Caco-2 (cell line): ENCODE measurements at places on chromosomes 12 and 14. TPM values are rescaled to one million over a fixed set of nuclear protein-coding genes. Genes with fewer than 3 reads are reported as not detected.

- no peak for DNase-seq
- no peak overlapping the region for H3K27ac ChIP-seq
- no peaks in the 10 kb centered on the region for H3K27me3 ChIP-seq
- no peaks in the 10 kb centered on the region for H3K4me1 ChIP-seq
Measured at GRCh38 chr14:103834956-103835355, 12.4 kb downstream of the PPP1R13B start.

DNA sequence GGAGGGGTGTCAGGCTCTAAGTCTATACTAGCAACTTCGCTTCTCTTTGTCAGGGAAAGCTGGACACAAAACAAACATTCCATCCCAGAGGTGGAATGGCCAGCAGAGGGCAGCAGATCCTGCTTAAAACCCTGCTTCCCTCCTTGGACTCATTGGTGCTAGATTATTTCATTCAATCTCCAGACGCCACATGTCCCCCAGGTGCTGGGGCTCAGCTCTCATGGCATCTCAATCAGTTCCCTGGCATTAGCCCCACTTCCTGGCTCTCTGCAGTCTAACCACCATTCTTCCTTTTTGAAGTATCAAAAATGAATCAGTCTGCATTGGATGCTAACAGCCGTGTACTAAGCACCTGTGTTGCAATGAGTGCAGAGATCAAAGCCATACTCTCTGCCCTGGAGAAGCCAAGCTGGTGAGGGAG lies 8.1 kb upstream of the PPP1R1A start:
- peak; percentile 59 for DNase-seq
- H3K4me1 ChIP-seq: no peaks in the 10 kb centered on the region
- no peak overlapping the region for H3K27ac ChIP-seq
- no peaks in the 10 kb centered on the region for H3K36me3 ChIP-seq
- H3K27me3 ChIP-seq: no peaks in the 10 kb centered on the region; the same call in 1 of the 2 replicates
- no peak overlapping the region for H3K4me3 ChIP-seq

GRCh38 chr12:131121705-131122405 lies 168.1 kb downstream of the ADGRD1 start:
- no peaks in the 10 kb centered on the region; the same call in 1 of the 2 replicates for H3K27me3 ChIP-seq
- H3K4me3 ChIP-seq: no peak overlapping the region
- no peaks in the 10 kb centered on the region for H3K4me1 ChIP-seq
- H3K36me3 ChIP-seq: no peaks in the 10 kb centered on the region
- no peak overlapping the region for H3K27ac ChIP-seq

GRCh38 chr12:104529130-104529874 lies 72.6 kb downstream of the CHST11 start:
- no peaks in the 10 kb centered on the region for H3K27me3 ChIP-seq
- H3K36me3 ChIP-seq: no peaks in the 10 kb centered on the region
- no peaks in the 10 kb centered on the region for H3K4me1 ChIP-seq

DNA sequence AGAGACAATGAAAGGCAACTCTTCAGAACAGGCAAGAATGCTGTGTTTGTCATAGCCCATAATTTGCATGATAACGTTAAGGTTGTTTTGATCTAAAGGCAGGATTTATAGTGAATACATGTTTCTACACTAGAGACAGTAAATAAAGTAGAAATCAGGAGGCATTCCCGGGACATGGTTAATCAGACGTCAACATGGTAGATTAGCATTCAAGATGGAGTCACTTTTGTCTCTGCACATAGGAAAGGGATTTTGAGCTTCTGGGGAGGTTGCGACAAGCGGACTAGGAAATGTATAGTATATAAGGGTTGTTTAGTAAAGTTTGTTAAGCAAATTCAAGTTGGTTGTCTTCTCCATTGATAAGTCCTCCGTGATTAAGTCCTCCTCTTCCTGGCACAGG lies 2.8 kb upstream of the RNASE1 start:
- no peak for DNase-seq
- H3K27ac ChIP-seq: no peak overlapping the region
- no peak overlapping the region for H3K4me3 ChIP-seq
- H3K4me1 ChIP-seq: peaks cover 46% of the 10 kb centered on the region
- no peaks in the 10 kb centered on the region for H3K36me3 ChIP-seq
- no peaks in the 10 kb centered on the region for H3K27me3 ChIP-seq

GRCh38 chr14:92470811-92471210 lies 42.8 kb upstream of the RIN3 start:
- H3K4me3 ChIP-seq: no peak overlapping the region
- peak overlapping the region; percentile 78 for H3K27ac ChIP-seq
- DNase-seq: no peak

- peak overlapping the region; percentile 39 for H3K27ac ChIP-seq
- H3K27me3 ChIP-seq: no peaks in the 10 kb centered on the region
- H3K36me3 ChIP-seq: no peaks in the 10 kb centered on the region
- DNase-seq: no peak
- peaks cover 44% of the 10 kb centered on the region for H3K4me1 ChIP-seq
Measured at GRCh38 chr12:26431211-26431610, 235.8 kb downstream of the SSPN start.

DNA sequence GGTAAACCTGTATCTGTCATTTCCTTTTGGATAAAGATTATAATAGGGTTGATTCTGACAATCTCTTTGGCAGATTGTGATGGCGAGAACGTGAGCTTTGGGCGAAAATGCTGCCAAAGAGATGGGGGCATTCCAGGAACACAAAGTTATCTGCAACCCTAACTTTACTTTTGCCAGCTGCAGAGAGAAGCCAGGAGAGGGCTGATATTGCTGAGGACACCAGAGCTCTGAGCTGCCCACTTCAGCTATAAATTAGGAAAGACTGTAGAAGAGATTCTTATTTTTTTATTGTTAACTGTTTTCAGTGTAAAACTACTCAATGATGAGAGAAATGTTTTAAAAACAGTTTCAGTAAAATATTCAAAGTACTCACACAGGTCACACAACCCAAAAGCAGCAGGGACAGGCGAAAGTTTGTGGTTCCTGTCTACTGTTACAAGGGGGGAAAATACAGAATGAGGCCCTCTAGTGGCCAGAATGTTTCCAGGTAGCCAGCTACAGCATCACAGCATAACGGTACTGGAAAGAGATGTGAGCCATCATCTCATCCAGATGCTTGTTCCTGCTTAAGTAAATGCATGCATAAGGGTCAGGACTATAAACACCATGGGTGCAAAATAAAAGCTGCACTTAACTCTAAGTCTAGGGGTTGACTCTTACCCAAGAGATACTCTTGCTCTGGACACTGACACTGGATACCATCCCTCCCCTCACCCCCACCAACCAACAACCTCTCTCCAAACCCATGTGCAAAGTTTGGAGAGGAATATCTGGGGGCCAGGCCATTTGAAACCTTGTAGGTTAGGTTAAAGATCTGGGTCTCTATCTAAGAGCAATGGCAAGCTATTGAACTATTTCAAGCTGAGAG lies 498.4 kb downstream of the RMST start:
- H3K4me3 ChIP-seq: no peak overlapping the region
- H3K27ac ChIP-seq: no peak overlapping the region
- no peaks in the 10 kb centered on the region for H3K4me1 ChIP-seq
- DNase-seq: peak; percentile 43
- H3K36me3 ChIP-seq: no peaks in the 10 kb centered on the region

The CLEC14A gene
- total RNA-seq: not detected in 2 replicates

The RFX4 gene
- total RNA-seq: not detected in 2 replicates

The SERPINA3 gene
- 1.3 and 2.3 TPM in 2 replicates for total RNA-seq

The GPR132 gene
- 0.19 TPM in 1 of 2 replicates, not detected in the other for total RNA-seq
